Activated CD8-positive, alpha-beta memory T cell treated with anti-CD3 and anti-CD28 coated beads, Interleukin-2, amount 50 U/mL, for 48 hours (primary cell): ENCODE measurements at places on chromosomes 12 and 14.
A peak's percentile ranks its signal among the peaks of the same experiment; 100 is the strongest.

DNA sequence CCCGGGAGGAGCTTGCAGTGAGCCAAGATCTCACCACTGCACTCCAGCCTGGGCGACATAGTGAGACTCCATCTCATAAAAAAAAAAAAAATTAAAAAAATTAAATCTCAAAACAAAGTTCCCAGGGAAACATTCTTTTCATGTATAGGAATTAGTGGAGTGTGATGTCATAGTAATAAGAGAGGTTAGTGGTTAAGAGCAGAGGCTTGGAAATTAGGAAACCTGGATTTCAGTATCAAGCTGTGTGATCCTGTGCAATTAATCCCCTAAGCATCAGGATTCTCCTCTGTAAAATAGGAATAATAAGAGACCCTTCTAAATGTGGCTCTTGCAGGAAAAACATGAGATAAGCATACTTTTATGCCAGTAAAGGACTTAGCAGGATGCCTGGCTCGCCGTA, 3.1 kb upstream of the TXNRD1 start:
- DNase-seq, result no peak

- DNase-seq, result peak; percentile 70
These were observed 37.5 kb downstream of the CHST11 start for GRCh38 chr12:104494137-104494792.

DNA sequence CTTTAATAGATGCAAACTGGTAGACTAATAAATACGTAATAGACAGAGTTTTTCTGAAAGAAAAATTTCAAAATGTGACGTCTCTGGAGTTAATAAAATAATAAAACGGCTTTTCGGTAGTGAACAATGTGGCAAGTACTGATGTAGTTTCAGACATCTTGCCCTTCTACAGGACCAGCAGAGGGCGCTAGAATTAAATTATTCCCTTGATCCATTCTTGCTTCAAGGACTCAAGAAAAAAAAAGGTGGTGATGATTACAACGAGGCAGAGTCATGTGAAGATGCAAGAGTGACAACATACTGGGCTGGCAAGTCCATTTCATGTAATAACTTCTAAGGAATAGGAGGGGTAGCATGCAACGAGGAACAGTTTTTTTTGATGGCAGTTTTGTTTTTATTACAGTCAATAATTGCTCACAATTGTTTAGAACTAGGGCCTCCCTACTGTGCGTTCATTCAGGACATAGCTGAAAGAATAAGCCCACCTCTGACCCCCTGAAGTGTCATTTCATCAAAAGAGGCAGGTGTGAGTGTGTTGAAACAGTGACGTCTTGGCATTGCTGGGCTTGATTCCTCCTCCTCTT, 101.0 kb upstream of the GZMB start:
- DNase-seq, result no peak

DNA sequence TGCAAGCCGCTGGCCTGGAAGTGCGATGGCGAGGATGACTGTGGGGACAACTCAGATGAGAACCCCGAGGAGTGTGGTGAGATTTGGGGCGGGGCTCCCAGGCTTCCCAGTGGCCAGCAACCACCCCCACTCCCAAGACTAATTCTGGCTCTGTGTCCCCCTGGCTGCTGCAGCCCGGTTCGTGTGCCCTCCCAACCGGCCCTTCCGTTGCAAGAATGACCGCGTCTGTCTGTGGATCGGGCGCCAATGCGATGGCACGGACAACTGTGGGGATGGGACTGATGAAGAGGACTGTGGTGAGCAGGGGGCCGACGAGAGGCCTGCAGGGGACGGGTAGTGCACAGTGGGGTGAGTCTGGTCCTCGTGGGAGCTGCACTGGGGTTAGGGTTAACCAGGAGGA, 12.1 kb upstream of the NXPH4 start:
- no peak for DNase-seq

- no peak for DNase-seq
These were observed 17.4 kb downstream of the FOXN3 start for GRCh38 chr14:89399594-89400068.

GRCh38 chr12:42186793-42187192, 42.1 kb upstream of the GXYLT1 start:
- DNase-seq, result no peak

GRCh38 chr14:26410189-26410685, 187.6 kb downstream of the NOVA1 start:
- DNase-seq, result no peak

GRCh38 chr14:94045101-94045500, 19.0 kb downstream of the OTUB2 start:
- peak; percentile 40 for DNase-seq

DNA sequence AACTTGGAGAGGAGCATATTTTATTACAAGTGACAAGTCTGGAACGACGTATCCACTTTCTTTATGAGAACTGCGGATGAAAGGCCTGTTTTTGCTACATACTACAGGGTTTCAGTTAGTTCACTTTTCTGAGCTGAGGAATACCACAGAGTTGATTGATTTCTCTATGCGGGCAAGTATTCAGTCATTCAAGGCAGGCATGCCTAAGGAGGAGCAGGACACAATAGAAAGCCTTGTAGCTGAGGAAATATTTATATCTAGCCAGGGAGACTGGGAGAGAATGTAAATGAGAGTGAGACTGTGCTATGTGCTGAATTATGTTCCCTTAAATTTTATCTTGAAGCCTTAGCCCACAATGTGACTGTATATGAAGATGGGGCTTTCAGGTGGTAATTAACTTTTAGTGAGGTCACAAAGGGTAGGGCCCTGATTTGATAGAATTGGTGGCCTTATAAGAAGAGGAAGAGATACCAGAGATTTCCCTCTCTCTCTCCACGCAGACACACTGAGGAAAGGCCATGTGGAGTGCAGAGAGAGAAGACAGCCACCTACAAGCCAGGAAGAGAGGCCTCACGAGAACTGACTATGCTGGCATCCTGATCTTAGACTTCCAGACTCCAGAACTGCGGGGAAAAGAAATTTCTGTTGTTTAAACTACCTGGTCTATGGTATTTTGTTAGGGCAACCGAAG, 459.0 kb upstream of the ATP2B1 start:
- DNase-seq, result no peak

- no peak for DNase-seq
These were observed 31.9 kb upstream of the TC2N start for GRCh38 chr14:91899213-91899612.

DNA sequence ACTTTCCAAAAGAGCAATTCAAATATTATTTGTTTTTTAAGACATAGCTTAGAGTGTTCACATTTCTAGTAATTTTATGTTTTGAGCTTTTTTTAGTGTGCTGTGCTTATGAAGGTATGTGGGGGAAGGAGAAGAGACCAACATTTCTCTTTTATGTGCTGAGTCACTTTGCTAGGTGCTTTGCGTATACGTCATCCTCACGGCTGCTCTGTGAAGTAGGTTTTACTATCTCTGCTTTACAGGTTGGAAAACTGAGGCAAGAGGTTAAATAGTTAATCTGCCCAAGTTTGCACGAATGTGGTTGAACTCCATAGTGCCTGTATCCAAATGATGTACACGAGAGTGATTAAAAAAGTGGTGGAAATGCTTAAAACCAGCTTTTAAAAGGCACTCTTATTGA, 75.9 kb downstream of the AEBP2 start:
- no peak for DNase-seq

GRCh38 chr12:121610239-121611149, 15.8 kb upstream of the ORAI1 start:
- no peak for DNase-seq

GRCh38 chr12:71972441-71973074, 33.9 kb downstream of the TPH2 start:
- no peak for DNase-seq

GRCh38 chr14:39266525-39266870, 32.8 kb downstream of the MIA2 start:
- DNase-seq, result peak; percentile 76

DNA sequence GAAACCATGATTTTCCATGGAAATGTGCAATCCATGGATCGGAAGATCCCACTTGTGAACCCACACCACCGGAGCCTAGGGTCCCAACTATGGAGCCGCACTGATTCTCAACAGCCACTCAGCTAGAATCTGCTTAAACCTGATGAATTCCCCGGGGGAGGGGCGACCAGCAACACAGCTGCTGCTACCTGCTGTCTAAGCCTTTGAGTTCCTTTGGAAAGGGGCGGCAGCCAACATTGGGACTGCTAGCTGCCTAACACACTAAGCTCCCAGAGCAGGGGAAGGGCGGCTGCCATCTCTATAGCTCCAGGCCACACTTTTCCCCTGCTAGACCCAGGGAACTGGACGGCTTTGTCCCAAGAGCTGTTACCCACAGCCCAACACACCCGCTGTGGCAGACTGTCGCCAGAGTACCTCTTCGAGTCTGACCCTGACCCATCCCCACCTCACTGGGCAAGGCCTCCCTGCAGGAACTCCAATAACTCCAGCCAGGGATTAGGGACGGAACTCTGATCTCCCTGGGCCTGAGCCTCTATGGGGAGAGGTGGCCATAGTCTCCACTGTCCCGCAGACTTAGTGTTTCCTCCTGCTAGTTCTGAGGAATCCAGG, 205.8 kb upstream of the SLC16A7 start:
- no peak for DNase-seq

DNA sequence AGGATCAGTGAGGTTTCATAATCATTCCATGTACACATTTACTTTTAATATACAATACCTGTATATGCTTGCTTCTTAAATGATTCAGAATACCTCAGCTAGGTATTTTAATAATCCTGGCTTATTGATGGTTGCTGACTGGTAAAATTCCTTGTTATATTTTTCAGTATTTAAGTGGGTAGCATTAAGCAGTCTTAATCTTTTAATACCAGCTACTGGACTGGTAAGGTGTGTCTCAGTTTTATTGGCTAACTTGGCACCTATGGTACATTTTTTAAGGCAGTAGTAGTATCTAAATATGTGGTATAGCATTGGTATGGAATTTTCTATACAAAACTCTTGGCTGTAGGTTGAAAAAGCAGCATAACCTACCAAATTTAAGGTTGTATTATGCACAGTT, 96.6 kb downstream of the RAD52 start:
- DNase-seq, result no peak

- no peak for DNase-seq
These were observed 233.6 kb downstream of the KTN1 start for GRCh38 chr14:55813630-55814029.

GRCh38 chr12:47964106-47964728, 821 bp downstream of the TMEM106C start:
- DNase-seq, result no peak

- DNase-seq, result no peak
These were observed 235.0 kb upstream of the DCN start for GRCh38 chr12:91417650-91418049.

- no peak for DNase-seq
These were observed at the start of gene MYH6 for GRCh38 chr14:23407516-23408306. Gene MYH6 (minus strand): TSS chr14:23408273. CDS start chr14:23407223, 1,050 bp downstream.

DNA sequence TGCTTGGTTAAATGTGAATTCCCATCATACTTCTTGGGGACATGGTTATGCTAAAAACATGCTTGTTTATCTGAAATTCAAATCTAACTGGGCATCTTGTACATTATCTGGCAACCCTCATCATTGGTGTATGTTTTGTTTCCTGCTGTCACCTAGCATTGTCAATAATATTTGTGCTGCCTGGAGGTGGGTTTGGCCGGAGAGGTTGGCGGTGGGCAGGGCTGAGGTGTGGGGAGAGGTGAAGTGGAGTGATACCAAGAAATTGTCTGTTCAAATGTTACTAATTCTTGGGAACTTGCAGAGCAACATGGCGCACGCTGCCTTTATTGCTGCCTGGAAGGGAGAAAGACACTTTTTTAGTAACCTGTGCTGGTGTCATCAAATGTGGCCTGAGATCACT, 280.5 kb downstream of the VRK1 start:
- no peak for DNase-seq

GRCh38 chr12:93804392-93805179, 127.4 kb downstream of the CRADD start:
- DNase-seq, result no peak

DNA sequence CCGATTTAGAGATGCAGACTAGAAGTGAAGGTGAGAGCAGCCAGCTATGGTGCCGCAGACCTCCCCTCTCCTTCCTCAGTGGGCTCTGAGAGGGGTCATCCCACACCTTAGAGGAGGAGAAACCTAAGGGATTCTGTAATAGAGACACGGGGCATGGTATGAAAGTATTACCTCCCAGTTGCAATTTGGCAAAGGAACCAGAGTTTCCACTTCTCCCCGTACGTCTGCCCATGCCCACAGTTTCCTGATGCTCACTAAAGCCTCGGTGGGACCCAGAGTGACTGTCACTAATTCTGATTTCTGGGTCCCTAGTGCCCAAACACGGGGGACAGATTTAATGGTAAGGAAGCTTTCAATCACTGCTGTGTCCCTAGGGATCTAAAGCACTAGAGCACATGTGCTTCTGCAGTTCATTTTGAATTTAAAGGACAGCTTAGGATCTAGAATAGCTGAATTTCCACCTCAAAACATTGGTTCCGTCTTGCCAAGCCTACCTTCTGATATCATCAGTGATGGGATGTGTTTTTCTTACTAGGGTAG, 44.1 kb downstream of the DAD1 start:
- DNase-seq, result no peak

GRCh38 chr12:95551913-95552516, 739 bp upstream of the USP44 start:
- DNase-seq, result no peak

DNA sequence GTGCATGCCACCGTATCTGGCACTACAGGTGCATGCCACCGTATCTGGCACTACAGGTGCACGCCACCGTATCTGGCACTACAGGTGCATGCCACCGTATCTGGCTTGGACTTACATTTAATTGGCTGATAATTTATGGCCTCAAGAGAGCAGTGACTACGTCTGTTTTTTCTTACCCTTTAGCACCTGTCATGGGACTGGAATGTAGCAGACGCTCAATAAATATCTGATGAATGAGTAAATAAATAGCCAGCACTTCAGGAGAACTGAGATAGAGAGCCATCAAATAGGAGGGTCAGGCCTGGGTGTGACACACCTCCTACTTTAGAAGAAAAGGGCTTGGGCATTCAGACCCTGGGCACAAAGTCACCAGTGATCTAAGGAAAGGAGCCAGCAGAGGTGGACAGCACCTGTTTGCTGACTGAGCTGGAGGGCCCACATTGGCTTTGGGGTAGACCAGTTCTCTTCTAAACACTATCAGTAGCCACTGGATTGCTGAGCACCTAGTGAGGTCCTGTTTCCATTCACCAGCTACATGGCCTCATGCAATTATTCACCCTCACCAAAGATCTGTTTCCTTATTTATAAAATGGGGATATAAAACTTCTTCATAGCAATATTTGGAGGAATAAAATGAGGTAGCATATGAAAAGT, 50.1 kb downstream of the RFX4 start:
- no peak for DNase-seq

DNA sequence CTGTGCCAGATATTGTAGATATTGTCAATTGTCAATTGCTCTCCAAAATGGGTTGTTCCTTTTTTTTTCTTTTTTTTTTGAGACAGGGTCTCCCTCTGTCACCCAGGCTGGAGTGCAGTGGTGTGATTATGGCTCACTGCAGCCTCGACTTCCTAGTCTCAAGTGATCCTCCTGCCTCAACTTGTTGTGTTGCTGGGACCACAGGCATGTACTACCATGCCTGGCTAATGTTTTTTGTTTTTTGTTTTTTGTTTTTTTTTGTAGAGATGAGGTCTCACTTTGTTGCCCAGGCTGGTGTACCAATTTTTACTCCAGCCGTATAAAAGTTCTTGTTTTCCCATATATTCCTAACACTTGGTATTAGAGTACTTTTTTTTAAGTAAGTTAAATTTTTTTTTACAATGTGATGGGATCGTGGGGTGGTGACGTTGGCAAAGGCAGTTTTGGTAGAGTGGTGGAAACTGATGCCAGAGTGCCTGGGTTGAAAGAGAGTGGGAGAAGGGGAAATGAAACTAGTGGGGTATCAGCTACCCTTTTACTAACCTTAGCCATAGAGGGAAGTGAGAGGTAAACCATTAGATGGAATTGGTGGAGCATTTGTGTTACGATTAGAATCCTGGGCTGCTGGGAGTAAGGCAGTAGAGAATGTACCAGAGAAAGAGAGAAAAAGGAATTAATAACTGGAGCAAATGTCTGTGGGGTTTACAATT, 33.0 kb upstream of the CFAP54 start:
- DNase-seq, result no peak
